NCI-H1105 (cell line): ENCODE measurements at places on chromosomes 12 and 14.

DNA sequence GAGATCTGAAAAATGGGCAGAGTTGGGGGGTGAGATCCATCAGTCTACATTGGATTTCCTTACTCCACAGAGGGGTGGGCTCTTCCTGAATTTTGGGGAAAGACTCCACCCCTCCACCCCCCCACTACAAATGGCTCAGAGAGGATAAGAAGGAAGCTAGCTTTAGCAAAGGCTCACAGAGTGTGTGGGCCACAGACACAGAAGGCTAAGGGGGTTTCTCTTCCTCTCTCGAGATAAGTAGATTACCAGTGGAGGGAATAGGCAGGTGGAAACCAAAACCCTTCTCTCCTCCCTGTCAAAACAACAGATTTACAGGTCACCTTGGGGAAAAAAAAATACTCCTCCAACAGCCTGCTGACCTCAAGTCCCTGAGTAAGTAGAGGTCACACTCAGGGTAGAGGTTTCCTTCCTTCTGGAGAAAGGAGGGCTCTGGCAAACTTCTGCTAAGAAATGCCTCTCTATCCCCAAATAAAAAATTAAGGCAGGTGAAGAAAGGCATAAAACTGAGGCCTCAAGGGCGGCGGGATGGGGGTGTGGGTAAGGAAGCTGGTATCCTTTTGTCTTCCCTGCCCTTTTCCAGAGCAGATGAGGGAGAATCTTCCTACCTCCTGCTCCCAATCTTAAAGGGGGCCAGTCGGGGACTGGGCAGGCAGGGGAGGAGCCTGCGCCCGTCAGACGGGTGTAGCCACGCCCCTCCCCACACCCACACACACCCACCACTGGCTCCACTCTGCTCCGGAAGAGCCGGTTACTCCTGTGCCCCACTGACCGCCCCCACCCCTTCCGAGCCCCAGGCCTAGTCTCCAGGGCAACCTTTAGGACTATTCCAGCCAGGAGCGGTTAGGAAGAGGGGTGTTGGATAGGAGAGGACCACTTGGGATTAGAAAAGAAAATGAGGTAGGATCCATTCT is 1.9 kb upstream of the BAZ2A start:
- DNase-seq, result no peak

- no peak for DNase-seq
These were observed 60.1 kb upstream of the RFX4 start for GRCh38 chr12:106522708-106523107.

DNA sequence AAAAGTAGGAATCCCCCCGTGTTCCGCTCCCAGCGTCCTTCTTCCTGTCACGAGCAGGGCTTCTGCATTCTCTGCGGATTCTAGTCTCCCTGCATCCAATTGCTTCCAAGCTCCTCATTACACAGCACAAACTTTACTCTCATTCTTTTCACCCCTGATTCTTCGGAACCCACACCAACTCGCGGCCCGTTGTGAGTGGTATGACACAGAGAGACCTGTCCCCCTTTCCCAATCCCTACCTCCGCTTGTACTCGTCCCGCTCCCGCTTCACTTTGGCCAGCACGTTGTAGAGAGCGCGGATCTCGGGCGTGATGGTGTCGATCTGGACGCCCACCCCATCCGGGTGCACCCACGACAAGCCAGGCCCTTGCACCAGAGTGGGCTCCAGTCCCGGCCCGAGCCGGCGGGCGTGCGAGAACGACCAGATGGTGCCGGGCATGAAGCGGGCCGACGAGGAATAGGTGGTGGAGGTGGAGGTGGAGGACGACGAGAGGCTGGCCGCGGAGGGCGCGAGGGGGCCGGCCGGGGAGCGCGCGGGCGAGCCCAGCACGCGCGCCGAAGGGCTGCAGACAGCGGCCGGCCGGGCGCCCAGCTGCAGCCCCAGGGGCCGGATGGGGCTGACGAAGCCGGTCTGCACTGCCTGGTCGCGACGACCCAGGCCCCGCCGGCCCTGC is 687 bp downstream of the IFFO1 start:
- no peak for DNase-seq

GRCh38 chr14:63361790-63362189 is 43.1 kb upstream of the GPHB5 start:
- DNase-seq, result no peak

DNA sequence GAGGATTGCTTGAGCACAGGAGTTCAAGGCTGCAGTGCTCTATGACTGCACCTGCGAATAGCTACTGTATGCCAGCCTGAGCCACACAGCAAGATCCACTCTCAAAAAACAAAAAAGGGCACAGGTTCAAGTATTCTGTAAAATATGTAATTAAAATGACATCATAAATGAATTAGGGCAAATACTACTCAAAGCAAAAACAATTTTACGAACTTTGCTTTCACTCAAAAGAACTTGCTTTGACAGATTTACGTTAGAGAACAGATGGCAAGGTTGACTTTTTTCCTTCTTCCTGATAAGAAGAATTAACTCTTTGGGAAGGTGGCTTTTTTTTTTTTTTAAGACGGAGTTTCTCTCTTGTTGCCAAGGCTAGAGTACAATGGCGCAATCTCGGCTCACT is 44.0 kb upstream of the EAPP start:
- DNase-seq, result no peak

DNA sequence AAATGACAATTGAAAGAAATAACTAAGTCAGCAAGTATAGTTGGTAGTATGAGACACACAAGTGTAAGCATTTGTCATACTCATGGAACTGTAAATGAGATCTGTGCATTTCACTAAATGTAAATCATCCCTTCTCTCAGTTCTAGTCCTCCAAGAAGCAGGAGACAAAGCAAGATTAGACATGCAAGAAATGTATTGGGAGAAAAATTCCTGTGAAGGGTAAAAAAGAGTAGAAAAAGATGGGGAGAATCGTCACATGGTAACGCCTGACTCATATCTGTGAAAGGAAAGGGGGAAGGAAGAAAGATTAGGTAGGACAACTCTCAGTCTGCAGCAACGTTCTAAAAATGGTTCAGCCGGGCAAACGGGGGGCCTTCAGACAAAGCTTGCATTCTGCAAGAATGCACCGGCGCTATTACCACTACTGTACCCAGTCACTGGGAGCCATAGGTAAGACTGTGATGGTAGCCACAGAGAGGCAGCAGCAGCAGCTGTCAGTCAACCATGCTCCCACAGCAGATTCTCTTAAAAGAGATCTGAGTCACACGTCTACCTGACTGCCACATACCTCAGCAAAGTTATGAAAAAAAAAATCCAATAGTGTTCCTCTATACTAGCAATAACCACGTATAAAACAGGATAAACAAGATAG is 18.0 kb upstream of the RFX4 start:
- DNase-seq, result no peak

- no peak for DNase-seq
These were observed 58.6 kb downstream of the KCNA5 start for GRCh38 chr12:5102261-5102789.
